ENCODE measurements at places on chromosomes 2 and 18.
A peak's percentile ranks its signal among the peaks of the same experiment; 100 is the strongest.

- no peak for DNase-seq
Measured at GRCh38 chr18:59265246-59265973, 7.8 kb downstream of the RAX start.

DNA sequence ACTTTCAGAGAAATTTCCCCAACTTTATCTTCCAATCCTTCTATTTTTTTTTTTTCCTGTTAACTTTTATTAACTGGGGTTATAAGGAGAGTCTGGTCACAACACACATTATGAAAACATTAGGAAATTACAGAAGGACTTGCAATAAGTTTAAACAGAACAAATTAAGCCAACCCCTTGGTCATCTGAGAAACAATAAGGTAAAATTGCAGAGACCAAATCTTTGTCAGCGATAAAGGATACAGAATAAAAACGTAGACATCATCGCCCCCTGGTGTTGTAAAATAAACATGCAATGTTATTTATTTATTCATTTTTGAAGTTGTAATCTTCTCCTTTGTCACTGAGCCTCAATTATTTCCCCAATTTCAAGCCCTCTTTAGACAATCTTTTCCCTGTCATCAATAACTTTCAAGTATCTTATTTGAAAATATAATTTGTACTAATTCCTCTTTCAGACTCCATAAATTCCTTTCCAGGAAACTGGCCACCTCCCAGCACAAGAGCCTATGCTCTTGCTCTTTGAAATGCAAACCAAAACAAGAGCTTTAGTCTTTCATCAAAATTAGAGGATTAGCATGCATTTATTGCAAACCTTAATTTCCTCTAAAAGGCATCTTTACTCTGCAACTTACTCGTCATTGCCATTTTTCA is 19.5 kb downstream of the G6PC2 start:
- DNase-seq, result no peak

DNA sequence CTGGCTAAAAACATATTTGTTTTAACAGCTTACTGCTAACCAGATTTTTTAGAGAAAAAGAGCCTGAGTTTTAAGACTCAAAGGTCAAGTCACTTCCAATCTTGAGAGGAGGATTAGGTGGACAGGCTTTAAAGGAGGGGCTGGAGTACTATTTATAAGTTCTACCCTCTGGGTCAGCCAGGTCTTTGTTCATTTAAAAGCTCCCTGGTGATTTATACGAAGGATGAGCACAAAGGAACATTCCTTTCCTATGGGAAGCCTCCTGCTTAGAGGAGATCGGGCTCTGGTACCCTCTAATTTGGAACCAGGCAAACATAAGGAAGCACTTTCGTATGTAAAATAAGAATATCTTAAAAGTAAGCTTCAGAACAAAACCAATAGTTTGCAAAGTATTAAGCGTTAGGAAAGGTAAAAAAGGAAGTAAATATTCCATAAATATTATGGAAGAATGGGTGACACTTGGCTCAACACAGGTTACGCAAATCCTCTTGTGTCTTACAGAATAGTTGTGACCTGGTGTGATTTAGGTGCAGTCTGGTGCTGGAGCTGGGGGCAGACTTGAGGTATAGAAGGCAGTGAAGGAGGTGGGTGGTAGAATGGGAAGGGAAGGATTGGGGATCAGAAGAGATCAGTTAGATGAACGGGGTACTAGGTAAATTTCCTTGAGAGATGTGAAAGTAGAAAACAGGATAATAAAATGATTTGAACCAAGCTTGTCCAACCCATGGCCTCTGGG is 35.6 kb downstream of the PDE6D start:
- DNase-seq, result no peak

GRCh38 chr18:59697236-59697932 is at the start of gene CCBE1:
Gene CCBE1, minus strand, starts transcription at chr18:59697423.
- peak; percentile 11 for DNase-seq

GRCh38 chr2:209422191-209422754 is 1.6 kb upstream of the MAP2 start:
- DNase-seq, result no peak

GRCh38 chr2:182240862-182241371 is 185.9 kb downstream of the PDE1A start:
- DNase-seq, result no peak

All from stimulated activated CD4-positive, alpha-beta T cell treated with anti-CD3 and anti-CD28 coated beads, Interleukin-15, amount 100 ng/mL, for 48 hours (primary cell).